ENCODE measurements at places on chromosomes 1 and 21. TPM values are rescaled to one million over a fixed set of nuclear protein-coding genes. Genes with fewer than 3 reads are reported as not detected.

Gene KMO
- not detected for total RNA-seq

GRCh38 chr1:197915260-197915861 is 1.8 kb upstream of the LHX9 start:
- no peak for DNase-seq

- no peak for DNase-seq
Measured at GRCh38 chr1:156785458-156785857, 18.1 kb downstream of the PRCC start.

- no peak for DNase-seq
Measured at GRCh38 chr1:35659589-35659988, 18.3 kb upstream of the PSMB2 start.

Gene CFAP57
- total RNA-seq: 0.15 TPM

DNA sequence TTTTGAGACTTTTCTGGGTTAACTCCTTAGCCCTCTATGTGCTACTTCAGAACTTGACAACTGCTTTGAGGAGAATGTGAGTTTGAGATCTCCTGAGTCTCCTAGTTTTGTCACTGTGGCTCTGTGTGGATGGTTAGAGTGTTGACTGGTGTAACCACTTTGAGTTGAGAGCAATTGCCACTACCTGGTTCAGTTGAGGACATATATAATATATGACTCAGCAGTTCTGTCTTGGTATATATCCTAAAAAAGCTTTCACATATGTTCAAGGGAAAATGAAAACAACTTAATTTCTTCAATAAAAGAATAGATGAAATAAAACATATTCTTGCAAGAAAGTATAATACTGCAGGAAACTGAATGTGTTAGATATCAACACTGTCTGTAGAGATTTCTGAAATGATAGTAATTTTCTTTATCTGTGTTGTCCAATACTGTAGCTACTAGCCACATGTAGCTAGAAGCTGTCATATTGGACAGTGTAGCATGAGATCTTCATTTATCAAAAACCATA is 96.7 kb upstream of the QSOX1 start:
- DNase-seq: no peak

GRCh38 chr1:33244143-33244808 is 12.0 kb upstream of the ZNF362 start:
- DNase-seq: no peak

GRCh38 chr1:220113136-220113695 is 19.3 kb downstream of the IARS2 start:
- DNase-seq: no peak

- no peak for DNase-seq
Measured at GRCh38 chr1:228798035-228798434, 62.8 kb downstream of the RHOU start.

GRCh38 chr1:236530286-236530685 is 6.5 kb downstream of the LGALS8 start:
- DNase-seq: no peak

Gene NMNAT2
- 3.0 TPM for total RNA-seq

DNA sequence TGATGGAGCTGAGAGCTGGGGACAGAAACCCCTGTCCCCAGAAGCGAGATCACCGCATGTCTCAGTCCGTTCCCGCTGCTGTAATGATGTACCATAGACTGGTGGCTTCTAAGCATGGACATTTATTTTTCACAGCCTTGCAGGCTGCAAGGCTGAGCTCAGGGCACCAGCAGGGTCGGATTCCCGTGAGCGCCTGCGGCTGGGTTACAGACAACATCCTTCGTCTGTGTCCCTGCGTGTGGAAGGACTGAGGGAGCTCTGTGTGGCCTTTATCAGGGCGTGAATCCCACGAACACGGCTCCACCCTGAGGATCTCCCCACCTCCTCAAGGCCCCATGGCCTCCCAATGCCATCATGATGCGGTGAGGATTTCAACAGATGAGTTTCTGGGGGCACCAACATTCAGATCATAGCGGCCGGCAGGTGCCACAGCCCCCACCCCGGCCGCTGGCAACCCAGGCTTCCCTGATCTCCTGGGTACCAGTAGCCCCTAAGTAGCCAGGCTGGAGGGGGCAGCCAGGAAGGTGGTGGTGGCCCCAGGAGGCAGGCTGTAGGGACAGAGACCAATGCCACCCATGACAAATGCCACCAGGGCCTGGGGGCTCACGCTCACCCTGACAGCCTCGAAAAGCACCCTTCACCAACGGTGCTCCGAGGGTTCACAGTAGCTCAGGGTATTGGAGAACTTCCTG is 104.4 kb downstream of the CRYAA start:
- peak; percentile 60 for DNase-seq

Gene LYST
- total RNA-seq: 16.0 TPM

DNA sequence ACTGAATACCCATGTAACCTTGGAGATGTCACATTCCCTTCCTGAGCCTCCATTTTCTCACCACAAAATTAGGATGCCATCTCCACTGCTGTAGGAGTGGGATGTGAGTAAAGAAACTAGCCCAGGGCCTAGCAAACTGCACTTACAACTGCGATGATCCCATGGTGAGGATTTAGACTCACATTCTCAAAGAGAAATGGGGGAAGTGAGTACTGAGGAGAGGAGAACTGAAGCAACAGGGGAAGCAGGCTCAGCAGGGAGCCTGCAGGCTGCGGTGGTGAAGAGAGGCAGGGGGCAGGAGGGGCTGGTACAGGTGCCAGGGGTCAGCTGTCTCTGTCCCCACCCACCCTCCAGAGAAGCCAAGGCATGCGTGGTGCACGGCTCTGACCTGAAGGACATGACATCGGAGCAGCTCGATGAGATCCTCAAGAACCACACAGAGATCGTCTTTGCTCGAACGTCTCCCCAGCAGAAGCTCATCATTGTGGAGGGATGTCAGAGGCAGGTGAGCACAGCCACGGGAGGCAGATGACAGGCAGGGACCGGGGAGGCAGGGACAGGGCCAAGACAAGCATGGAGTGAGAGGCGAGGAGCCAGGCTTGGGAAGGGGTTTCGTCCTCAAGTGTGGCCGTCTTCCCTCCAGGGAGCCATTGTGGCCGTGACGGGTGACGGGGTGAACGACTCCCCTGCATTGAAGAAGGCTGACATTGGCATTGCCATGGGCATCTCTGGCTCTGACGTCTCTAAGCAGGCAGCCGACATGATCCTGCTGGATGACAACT is 16.4 kb upstream of the ATP1A4 start:
- no peak for DNase-seq

- DNase-seq: no peak
Measured at GRCh38 chr1:242886137-242886536, 361.6 kb upstream of the PLD5 start.

DNA sequence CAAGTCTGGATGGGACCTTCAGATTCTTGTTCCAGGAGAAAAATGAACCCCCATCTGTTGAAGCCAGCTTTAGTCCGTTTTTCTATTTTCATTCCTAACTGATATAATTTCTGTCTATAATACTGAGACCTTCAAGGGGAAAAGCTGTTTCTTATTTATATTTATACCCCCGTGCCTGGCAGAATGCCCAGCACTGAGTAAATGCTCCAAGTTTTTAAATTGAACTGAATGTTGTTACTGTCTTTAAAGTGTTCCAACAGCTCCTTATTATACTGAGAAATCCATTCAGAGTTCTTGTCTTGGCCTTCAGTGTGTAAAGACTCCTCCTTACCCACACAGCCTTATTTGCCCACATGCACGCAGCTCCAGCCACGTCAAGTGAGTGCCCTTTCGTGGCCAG is 178.6 kb upstream of the HMGB4 start:
- DNase-seq: no peak

- no peak for DNase-seq
Measured at GRCh38 chr1:177286396-177286795, 115.6 kb downstream of the BRINP2 start.

DNA sequence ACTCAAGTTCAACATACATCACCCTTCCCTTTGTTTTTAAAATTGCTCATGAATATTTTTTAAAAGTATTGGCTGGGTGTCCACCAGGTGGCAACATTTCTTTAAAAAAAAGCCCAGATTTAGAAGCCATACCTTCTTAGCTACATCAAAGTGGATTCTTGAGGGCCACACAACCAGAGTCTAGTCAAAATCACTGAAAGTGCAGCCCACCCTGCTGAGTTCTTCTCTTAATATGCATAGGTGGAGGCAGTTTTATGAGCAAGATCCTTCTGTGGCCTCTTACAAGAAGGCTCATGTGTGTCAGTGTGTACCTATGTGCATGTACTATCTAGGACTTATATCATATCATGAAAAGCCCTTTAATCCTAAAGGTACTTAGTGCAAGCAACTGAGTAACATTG is 16.9 kb upstream of the GNG12 start:
- DNase-seq: no peak

DNA sequence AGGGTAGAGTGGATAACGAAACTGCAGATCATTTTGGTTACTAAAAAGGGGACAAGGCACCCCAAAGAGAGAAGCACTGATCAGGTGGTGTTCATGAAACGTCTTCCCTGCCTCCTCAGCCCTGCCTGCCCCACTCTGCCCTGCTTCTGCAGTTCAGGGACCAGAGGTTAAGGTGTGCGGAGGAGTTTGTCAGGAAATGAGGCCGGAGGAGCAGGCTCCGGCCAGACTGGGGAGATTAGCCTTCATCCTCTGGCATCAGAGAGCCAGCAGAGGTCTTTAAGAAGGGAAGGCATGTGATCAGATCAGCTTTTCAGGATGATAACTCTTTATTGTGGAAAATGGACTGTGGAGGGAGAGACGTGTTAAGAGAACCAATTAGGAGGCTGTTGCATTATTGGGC is 291.9 kb upstream of the NR5A2 start:
- no peak for DNase-seq

GRCh38 chr1:240415532-240415931 is 196.4 kb downstream of the GREM2 start:
- DNase-seq: no peak

Gene C4BPA
- not detected for total RNA-seq

Gene SYNC
- total RNA-seq: 72.5 TPM

Gene HHIPL2
- not detected for total RNA-seq

- DNase-seq: no peak
Measured at GRCh38 chr1:65615859-65616258, 176.8 kb upstream of the PDE4B start.

Gene MECR
- total RNA-seq: 15.6 TPM

DNA sequence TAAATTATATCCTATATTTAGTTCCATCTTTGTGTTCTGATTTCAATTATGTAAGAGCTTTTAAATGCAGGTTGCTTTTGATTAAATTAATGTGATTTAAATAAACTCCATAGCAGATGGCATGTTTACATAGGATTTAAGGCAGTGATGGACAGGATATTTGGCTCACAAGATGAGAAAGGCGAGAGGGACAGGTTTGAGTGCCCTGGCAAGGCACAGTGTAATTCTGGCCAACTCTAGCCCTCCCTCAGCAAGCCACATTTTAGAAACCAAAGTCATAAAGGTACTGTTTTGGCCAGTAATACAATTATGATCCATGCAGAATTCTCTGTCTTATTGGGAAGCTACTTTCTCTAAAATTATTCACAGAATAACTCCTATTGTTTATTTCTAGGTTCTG is 50.6 kb upstream of the C1orf146 start:
- no peak for DNase-seq

DNA sequence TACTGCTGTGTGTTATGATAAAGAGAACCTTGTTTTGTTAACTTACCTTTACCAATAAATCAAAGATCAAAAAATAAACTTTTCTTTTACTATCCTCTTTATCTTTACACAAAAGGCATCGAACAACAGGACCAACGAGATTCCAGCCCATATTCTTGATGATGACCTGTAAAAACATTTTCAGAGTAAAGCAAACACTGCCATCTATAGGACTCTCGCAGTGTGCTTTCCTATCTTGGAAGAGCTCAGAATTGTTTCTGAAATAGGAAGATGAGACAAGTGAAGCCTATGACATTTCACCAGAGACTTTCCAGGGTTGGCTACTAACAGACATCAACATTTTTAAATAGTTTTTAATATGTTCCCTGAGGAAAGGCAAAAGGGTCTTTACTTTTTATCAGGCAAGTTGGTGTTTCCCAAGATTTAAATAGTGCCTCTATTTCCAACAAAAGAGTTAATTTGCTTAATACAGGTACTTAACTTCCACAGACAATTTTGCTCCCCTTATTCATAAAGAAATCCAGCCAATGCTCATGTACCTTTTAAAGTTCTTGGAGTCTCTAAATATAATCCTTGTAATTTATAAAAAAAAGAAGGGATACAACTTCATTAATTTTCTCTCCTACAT is 7.3 kb downstream of the GLMN start:
- no peak for DNase-seq

DNA sequence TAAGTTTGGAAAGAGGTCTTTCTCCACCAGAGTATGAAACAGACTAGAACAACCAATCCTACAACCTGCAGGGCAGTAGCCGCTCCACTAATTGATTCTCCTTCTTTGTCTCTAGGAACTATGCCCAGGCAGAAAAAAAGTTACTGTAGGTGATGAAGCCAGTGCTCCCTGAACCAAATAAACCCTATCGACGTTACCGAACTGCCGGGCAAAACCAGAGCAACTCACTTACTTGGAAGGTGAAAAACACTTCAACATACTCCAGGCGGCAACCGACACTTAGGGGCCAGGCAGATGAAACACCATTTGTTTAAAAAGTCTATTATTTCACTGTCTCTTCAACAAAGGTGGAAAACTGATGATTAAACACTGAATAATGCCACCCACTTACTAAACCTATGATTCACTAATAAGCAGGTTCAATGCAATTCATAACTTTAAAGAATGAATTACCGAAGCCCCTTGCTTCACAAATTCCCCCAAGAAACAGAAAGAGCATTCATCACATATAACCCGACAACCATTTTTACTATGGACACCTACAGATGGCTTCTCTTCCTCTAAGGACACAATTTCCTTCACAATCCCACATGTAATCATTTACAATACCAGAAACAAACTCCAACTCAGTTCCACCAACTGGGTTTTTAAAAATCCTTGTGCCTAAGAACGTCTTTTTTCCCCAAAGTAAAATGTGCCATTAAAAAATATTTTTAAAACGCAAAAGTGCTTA is 1.6 kb downstream of the NRIP1 start:
- no peak for DNase-seq

Gene RYR2
- total RNA-seq: 0.12 TPM

DNA sequence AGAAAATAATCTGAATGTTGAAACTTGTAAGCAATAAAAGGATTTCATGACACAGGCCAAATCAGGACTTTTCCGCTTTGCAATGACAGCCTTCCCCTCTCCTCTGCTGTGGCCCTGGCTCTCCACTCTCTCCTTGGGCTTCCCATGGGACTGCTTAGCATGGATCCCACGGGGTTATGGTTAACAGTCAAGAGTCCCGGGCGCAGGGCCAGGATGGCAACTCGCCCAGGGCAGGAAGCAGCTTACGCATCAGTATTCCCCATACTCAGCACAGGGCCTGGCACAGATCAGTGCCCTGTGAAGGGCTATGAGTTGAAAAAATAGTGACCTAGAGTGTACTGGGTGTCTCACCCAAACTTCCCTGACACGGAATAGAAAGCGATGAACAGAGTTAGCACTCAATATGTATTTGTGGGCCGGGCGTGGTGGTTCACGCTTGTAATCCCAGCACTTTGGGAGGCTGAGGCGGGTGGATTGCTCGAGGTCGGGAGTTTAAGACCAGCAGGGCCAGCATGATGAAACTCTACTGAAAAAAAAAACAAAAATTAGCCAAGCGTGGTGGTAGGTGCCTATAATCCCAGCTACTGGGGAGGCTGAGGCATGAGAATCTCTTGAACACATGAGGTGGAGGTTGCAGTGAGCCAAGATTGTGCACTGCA is 29.1 kb upstream of the GRHL3 start:
- DNase-seq: no peak
